Type B pancreatic cell (in vitro differentiated cells): ENCODE measurements at places on chromosomes 11 and 22.

DNA sequence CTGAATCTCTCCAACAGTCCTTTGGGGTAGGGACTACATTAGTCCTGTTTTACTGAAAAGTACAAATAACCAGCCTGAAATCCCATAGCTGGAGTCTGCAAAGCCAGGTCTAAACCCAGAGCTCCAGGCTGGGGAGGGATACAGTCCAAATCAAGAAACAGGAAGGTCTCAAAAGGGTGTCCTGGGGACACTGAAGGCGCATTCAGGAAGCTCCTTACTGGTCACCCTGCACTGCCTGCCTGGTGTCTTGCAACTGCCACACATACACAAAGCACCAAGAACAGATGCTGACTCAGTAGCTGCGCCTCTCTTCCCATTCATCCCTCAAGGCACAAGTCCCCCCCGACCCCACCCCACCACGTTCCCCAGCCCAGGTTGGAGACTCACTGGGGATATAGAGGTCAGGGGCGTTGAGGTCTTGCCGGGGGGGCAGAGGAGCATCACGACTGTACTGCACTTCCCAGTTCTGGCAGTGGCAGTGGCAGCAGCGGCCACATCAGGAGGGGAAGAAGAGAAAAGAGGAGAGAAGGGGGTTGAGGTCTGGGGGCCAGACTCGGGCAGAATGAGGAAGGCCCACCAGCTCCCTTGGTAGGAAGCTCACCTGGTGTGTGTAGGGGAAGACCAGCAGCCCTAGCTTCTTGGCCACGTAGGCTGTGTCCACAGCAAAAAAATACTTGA is 1.6 kb downstream of the YIF1A start:
- H3K27me3 ChIP-seq: peaks cover 25% of the 10 kb centered on the region
- H3K4me1 ChIP-seq: peaks cover 18% of the 10 kb centered on the region
- H3K27ac ChIP-seq: peak overlapping the region; percentile 53

GRCh38 chr11:83454674-83455073 is 168.5 kb upstream of the CCDC90B start:
- no peak overlapping the region for H3K27ac ChIP-seq
- peaks cover 24% of the 10 kb centered on the region for H3K4me1 ChIP-seq
- no peaks in the 10 kb centered on the region for H3K27me3 ChIP-seq
- H3K36me3 ChIP-seq: no peaks in the 10 kb centered on the region
- DNase-seq: no peak

DNA sequence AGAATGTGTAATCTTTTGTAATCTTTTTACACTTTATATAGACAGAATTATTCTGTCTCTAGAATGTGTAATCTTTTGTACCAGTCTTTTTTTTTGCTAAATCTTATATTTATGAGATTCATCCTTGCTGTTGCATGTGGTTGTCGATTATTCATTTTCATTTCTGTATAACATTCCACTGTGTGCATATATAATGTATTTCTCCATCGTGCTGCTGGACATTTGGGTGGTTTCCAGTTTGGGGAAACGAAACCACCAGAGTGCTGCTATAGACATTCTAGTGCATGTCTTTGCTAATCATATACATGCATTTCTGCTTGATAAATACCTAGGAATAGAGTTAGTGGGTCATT is 146.5 kb downstream of the GRIK4 start:
- H3K4me3 ChIP-seq: no peak overlapping the region
- H3K27me3 ChIP-seq: peaks cover 17% of the 10 kb centered on the region
- no peaks in the 10 kb centered on the region for H3K4me1 ChIP-seq
- no peak for DNase-seq
- H3K36me3 ChIP-seq: no peaks in the 10 kb centered on the region
- H3K27ac ChIP-seq: no peak overlapping the region

DNA sequence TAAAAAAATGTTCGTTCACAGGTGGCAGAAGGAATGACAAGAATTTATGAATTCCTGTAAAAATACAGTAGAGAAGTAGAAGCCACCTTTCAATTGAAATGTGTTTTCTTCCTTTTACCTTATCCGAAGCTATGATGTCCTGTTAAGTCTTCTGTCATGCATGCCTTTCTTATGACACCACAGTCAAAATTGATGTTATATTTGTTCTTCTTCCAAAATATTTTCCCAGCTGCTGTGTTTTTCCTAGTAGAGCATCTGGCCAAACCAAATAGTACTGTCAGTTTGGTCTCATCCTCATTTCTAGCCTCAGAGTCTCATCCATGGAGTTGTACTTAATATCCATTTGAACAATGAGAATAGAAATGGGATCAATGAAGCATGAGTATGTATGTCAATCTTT is 206.1 kb downstream of the PGR start:
- no peak for DNase-seq
- H3K4me1 ChIP-seq: peaks cover 12% of the 10 kb centered on the region
- H3K27me3 ChIP-seq: no peaks in the 10 kb centered on the region
- H3K36me3 ChIP-seq: no peaks in the 10 kb centered on the region

DNA sequence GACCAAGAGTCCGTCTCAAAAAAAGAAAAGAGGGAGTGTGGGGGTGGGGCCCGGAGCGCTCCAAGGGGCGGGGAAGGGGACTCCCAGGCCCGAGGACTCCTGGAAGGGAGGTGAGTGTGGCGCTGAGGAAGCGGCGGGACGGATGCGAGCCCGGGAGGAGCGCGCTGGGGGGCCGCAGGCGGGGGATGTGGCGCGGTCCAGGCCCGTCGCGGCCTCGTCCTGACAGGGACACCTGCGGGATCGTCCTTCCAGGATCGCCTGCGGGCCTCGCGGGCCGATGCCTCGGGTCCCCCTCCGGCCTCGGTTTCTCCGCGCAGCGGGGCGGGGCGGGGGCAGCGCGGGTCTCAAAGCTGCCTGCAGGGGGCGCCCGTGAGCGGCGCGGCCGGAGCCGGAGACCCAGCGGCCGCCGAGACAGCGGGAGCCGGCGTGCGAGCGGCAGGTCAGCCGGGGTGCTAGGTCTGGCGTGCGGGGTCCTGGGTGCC is 3.8 kb upstream of the ADORA2A start:
- peaks cover 31% of the 10 kb centered on the region for H3K27me3 ChIP-seq
- H3K27ac ChIP-seq: no peak overlapping the region
- H3K36me3 ChIP-seq: no peaks in the 10 kb centered on the region
- peak; percentile 83 for DNase-seq
- peak overlapping the region; percentile 71 for H3K4me3 ChIP-seq

DNA sequence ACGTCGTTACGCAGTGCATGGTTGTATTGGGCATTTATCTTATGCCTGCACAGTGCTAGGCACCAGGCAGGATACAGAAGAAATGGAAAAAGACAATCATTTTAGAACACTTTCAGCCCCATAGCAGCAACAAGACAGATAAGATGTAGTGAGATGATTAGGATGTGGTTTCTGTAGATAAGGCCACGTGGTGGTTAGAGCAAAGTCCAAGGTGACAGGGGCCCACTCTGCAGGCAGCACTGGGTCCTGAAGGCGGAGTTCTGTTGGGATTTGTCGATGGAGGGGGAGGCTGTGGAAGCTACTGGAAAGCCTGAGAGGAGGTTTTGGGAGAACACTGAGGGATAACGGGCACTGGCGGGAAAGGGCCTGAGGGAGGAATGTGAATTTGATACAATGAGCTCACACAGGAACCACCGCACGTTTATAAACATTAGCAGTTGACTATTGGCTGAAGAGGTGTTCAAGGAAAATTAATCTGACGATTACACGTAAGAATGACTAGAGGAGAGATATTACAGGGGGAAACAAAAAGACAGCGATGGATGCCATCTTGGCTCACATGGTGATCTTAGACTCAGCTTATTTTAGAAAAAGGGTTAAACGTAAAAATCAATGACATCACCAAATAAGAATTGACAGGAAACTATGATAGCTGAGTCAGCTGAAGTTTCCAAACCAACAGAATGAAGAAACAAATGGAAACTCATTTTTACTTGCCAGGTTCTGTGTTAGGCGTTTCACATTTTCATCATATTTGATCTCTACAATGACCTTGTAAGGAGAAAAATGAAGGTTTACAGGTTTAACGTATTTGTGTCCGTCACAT is 551.0 kb downstream of the OPCML start:
- peaks cover 4% of the 10 kb centered on the region for H3K36me3 ChIP-seq
- peak overlapping the region; percentile 86 for H3K27ac ChIP-seq
- no peak overlapping the region for H3K4me3 ChIP-seq
- peaks cover 6% of the 10 kb centered on the region for H3K4me1 ChIP-seq

- peaks cover 44% of the 10 kb centered on the region for H3K36me3 ChIP-seq
- no peak overlapping the region for H3K4me3 ChIP-seq
- peak overlapping the region; percentile 26 for H3K27ac ChIP-seq
- no peaks in the 10 kb centered on the region for H3K4me1 ChIP-seq
Measured at GRCh38 chr11:83272627-83273026, 13.5 kb downstream of the CCDC90B start.

GRCh38 chr11:66878474-66878873 is 21.6 kb downstream of the LRFN4 start:
- H3K36me3 ChIP-seq: no peaks in the 10 kb centered on the region
- peaks cover 3% of the 10 kb centered on the region for H3K27me3 ChIP-seq
- no peak overlapping the region for H3K4me3 ChIP-seq

GRCh38 chr22:44289414-44290171 is 23.2 kb downstream of the SHISAL1 start:
- no peaks in the 10 kb centered on the region for H3K27me3 ChIP-seq
- no peak overlapping the region for H3K4me3 ChIP-seq
- H3K4me1 ChIP-seq: peaks cover 16% of the 10 kb centered on the region
- H3K36me3 ChIP-seq: peaks cover 5% of the 10 kb centered on the region
- DNase-seq: no peak

- no peaks in the 10 kb centered on the region for H3K36me3 ChIP-seq
- no peak for DNase-seq
- peaks cover 9% of the 10 kb centered on the region for H3K27me3 ChIP-seq
- no peak overlapping the region for H3K27ac ChIP-seq
Measured at GRCh38 chr11:46229230-46229629, 48.2 kb upstream of the CREB3L1 start.

- no peaks in the 10 kb centered on the region for H3K36me3 ChIP-seq
- no peak overlapping the region for H3K4me3 ChIP-seq
- H3K4me1 ChIP-seq: peaks cover 6% of the 10 kb centered on the region
- peaks cover 3% of the 10 kb centered on the region for H3K27me3 ChIP-seq
- H3K27ac ChIP-seq: peak overlapping the region; percentile 11
Measured at GRCh38 chr22:39003165-39003638, 10.9 kb upstream of the APOBEC3C start.

DNA sequence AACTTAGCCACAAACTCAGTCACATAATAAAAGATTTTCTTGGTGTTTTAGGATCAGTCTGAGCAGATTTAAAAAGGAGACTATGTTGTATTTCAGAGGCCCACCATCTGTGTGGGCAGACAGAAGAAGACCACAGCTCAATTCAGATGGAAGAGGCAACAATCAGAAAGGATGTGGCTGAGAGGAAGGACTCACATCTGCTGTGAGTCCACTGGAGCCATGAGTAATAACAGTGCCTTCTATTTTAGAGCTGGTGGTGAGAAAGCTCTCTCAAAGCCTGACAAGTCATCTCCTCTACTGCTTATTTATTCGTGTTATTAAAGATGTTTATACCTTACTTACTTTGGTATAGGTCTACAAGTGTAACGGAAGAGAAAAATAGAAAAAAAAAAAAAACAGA is 357.2 kb downstream of the OPCML start:
- H3K4me1 ChIP-seq: no peaks in the 10 kb centered on the region
- no peaks in the 10 kb centered on the region for H3K36me3 ChIP-seq
- no peak overlapping the region for H3K4me3 ChIP-seq
- no peak for DNase-seq
- H3K27ac ChIP-seq: no peak overlapping the region
- H3K27me3 ChIP-seq: peaks cover 9% of the 10 kb centered on the region

- H3K27me3 ChIP-seq: no peaks in the 10 kb centered on the region
- peaks cover 17% of the 10 kb centered on the region for H3K4me1 ChIP-seq
- DNase-seq: no peak
- H3K36me3 ChIP-seq: no peaks in the 10 kb centered on the region
- no peak overlapping the region for H3K4me3 ChIP-seq
- no peak overlapping the region for H3K27ac ChIP-seq
Measured at GRCh38 chr11:86151174-86152005, 82.5 kb upstream of the PICALM start.

DNA sequence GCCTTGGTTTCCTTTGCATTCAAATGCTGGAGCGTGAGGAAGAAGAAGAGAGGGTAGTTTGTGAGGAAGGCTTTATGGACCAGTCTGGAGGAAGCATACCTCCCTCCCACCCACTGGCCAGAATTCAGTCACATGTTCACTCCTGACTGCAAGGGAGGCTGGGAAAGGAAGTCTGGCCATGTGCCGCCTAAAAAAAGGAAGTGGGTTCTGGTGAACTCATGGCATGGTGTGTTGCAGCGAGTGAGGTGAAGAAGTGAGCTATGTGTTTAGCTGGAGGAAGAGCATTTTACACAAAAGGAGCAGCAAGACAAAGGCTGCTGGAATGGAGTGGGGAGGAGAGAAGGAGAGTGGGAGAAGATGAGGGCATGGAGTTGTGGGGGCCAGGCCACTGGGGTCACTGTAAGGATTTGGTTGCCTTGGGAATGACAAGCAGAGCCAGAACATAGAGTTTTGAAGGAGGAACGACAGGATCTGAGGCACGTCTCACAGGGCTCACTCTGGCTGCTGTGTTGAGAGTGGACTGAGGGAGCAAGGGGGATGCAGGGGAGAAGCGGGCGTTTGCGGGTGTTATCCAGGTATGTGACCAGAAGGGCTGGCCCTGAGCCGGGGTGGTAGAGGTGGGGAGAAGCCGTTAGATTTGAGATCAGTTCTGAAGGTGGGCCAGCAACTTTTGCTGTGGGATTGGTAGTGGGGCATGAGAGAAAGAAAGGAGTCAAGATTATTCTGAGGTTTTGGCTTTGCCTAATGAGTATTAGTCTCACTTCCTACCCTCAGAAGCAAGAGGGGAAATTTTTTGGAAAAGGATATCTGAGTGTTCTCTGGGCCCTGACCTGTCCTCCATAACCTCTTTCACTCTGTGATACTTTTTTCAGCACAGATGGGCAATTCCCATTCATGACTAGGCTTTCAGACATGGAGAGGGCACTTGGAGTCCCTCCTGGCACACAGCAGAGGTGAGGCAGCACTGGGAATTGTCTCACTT is 26.4 kb downstream of the BMAL1 start:
- peaks cover 12% of the 10 kb centered on the region for H3K27me3 ChIP-seq

- peaks cover 43% of the 10 kb centered on the region for H3K27me3 ChIP-seq
- no peaks in the 10 kb centered on the region for H3K36me3 ChIP-seq
- H3K4me1 ChIP-seq: peaks cover 6% of the 10 kb centered on the region
- no peak for DNase-seq
Measured at GRCh38 chr11:133715602-133716001, 129.7 kb downstream of the SPATA19 start.

- no peaks in the 10 kb centered on the region for H3K27me3 ChIP-seq
- peak overlapping the region; percentile 23 for H3K27ac ChIP-seq
- peaks cover 32% of the 10 kb centered on the region for H3K4me1 ChIP-seq
Measured at GRCh38 chr11:19987331-19987801, 172.9 kb downstream of the DBX1 start.

- no peak overlapping the region for H3K4me3 ChIP-seq
- peaks cover 35% of the 10 kb centered on the region for H3K36me3 ChIP-seq
- H3K27me3 ChIP-seq: no peaks in the 10 kb centered on the region
- H3K4me1 ChIP-seq: no peaks in the 10 kb centered on the region
- DNase-seq: no peak
- H3K27ac ChIP-seq: no peak overlapping the region
Measured at GRCh38 chr22:31818481-31819392, 64.9 kb downstream of the DEPDC5 start.

GRCh38 chr11:121473064-121473777 is 20.5 kb upstream of the SORL1-AS1 start:
- peaks cover 16% of the 10 kb centered on the region for H3K36me3 ChIP-seq
- DNase-seq: no peak
- no peaks in the 10 kb centered on the region for H3K27me3 ChIP-seq
- H3K4me1 ChIP-seq: peaks cover 10% of the 10 kb centered on the region
- H3K4me3 ChIP-seq: no peak overlapping the region
- H3K27ac ChIP-seq: peak overlapping the region; percentile 65

GRCh38 chr11:66336234-66337102 is at the start of gene RIN1:
Gene RIN1 (minus strand): TSS chr11:66336434. CDS start chr11:66336402, 32 bp downstream.
- H3K4me3 ChIP-seq: peak within 1 kb of the TSS; percentile 94
- peak within 1 kb of the TSS; percentile 76 for H3K27ac ChIP-seq
- no peaks in the 10 kb centered on the region for H3K36me3 ChIP-seq
- DNase-seq: no peak
- H3K4me1 ChIP-seq: peaks cover 4% of the 10 kb centered on the region
